ENCODE measurements at places on chromosomes 7 and 10.

DNA sequence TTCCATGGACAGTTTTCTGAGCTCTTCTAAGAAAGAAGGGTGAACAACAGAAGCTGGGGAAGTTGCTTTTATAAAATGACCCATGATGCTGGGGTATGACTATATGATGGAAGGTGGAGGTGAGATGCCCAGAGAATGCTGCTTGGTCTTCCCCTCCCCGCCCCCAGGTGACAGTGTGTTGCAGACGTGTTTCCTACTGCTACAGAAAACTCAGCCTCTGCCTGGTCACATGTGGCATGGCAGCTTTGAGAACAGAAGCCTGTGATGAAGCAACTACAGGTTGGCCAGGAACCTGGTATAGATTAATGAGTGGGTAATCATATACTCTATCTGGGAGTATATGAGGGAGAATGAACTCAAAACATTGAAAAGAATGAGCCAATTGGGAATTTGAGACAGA lies 67.1 kb downstream of the MTURN start:
- DNase-seq: no peak

- no peak for DNase-seq
Observed at GRCh38 chr7:111168182-111168581, 77.3 kb downstream of the LRRN3 start.

DNA sequence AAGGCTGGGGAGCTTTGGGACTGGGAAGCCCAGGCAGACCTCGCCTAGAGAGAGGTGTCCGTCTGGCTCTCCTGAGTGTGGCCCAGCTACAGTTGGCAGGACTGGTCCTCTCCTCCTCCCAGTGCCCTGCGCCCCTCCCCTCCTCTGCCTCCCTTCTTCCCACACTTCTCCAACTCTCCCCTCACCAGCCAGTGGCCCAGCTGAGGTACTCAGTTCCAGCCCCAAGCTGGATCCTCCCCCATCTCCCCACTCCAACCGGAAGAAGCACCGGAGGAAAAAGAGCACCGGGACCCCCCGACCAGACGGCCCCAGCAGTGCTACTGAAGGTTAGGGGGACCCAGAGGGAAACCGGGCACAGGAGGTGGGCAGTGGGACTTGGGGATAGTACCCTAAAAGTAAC lies 27.7 kb downstream of the GBX1 start:
- no peak for DNase-seq

DNA sequence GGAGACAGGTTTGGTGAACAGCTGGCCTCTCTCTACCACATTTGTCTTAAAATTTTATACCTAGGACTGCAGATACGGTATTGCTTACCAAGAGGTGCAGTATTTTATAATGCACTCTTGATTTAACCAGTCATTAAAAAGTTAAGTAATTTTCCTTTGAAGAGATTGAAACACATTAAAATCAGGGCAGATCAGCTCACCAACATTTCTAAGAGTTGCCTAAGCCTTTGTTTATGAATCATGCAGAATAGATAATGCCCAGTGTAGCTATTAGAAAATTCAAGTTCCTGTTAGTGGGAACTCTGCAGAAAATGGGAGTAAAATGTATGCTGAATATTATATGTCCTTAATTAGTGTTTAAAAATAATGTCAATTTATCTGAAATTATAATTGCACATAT lies 140.2 kb upstream of the PRPS1L1 start:
- no peak for DNase-seq
